SW 1271 (cell line): ENCODE measurements at places on chromosomes 16 and 17.

DNA sequence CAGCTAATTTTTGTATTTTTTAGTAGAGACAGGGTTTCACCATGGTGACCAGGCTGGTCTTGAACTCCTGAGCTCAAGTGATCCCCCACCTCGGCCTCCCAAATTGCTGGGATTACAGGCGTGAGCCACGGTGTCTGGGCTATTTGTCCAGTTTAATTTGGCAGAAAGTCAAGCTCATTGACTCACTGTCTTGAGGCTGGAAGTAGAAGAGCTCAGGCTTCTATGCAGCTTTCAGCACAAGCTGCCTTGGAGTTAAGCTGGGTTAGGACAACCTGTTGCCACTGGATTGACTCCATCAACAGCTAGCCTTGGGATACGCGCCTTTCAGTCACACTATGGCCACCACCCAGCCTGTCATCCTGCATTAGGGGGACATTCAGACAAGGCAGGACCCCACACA is 76.2 kb upstream of the DNAH17 start:
- DNase-seq = no peak

GRCh38 chr17:51079049-51079448 is 41.6 kb downstream of the SPAG9 start:
- no peak for DNase-seq

DNA sequence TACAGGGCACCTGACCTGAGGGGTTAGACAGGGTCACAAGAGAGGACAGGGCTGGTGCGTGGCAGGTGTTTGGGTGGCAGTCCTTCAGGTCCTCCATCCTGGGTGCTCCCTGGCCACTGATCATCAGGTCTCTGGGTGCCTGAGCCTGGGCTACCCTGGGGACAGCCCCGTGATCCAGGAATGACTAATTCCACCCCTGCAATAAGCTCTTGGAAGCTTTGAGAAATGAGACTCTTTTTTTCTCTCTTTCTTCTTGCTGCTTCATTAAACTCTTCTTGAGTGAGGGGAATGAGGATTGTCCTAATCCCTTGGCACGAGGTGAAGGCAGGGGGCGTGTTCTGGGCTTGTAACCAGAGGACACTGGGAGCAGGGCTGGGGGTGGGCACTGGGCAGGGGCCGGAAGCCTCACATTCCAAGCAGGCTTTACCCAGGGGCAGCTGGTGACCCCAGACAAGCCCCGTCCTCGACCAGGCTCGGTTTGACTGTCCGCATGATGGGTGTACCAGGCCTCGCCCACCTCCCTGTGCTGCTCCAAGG is 21.4 kb upstream of the SPNS2 start:
- DNase-seq = no peak

DNA sequence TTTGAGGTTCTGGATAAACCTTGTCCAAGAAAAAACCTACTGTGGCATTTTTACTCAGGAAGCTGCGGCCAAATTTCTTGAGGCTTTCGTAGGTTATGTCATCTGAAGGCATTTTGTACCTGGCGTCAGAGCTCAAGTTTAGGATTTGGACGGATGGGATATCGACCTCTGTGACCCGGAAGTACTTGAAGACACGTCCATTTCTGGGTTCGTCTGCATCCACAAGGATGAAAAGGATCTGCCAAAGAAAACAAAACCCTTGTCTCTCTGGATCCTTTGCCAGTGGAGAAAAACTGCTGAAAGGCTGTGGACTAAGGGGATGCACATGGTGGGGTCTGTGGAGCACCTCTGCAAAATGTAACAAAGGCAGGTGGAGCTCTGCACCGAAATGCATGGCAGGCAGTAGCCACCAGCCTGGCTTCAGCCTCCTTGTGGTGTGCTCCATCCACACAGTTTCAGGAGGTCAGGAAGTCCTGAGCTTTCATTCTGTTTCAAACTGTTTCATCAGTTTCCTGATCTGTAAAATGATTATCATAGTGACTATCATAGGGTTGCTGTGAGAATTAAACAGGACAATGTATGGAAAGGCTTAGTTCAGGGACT is 17.0 kb upstream of the UMOD start:
- DNase-seq = no peak

- DNase-seq = no peak
These were observed 7.0 kb upstream of the C1QTNF8 start for GRCh38 chr16:1102921-1103635.

- DNase-seq = no peak
These were observed 253.6 kb upstream of the XYLT1 start for GRCh38 chr16:17724242-17724898.
